Activated CD8-positive, alpha-beta memory T cell treated with anti-CD3 and anti-CD28 coated beads for 24 hours (primary cell): ENCODE measurements at places on chromosomes 4 and X.

DNA sequence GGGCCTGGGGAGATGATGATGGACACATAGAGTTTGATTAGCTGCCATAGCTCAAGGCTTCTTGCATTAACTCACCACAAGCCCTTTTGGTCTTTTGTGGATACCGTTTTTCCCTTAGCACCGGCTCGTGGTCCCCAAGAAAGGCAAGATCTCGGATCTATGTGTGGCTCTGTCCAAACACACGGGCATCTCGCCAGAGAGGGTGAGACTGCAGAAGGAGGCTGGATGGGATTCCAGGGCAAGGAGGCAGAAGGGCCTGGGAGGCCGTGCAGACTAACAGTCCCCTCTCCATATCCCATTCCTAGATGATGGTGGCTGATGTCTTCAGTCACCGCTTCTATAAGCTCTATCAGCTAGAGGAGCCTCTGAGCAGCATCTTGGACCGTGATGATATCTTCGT, 9.5 kb downstream of the USP11 start:
- no peak for DNase-seq

DNA sequence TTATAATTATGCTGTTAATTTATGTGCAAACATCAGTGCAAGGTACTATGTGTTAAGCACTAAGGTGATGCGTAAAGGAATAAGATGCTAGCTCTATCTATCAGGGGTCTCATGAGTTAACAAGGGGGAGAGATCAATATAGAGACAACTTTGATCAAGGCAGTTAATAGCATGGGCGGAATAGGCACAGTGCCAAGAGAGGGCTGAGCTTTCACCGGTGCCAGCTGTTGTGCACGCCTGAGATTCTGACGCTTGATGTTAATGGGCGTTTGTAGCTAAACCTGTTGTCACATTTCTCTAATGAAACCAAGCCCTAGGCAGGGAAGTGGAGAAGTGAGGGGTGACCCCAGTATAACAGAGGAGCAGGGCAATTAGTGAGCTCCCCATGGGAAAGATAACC, 86.0 kb upstream of the NMU start:
- DNase-seq, result no peak

DNA sequence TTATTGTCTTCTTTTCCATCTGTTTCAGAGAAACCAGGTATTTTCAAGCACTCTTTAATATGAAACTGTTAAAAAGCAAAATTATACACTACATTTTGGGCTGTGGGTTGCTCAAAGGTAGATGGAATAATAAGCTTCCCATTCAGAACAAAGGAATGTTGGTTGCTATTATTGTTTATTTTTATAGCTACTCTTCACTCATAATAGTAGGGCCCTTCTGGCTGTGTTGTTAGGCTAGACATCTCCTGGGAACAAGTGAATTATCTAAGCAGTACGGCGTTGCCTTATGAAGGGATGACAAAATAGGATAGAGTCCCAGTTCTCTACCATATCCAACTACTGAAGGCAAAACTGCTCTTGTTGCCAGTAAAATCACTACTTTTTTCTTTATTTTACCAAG, 34.2 kb downstream of the TENM3 start:
- no peak for DNase-seq

GRCh38 chr4:121242188-121242750, 78.1 kb upstream of the TNIP3 start:
- DNase-seq, result no peak
